ENCODE measurements at places on chromosomes 3 and 15.
A peak's percentile ranks its signal among the peaks of the same experiment; 100 is the strongest.

DNA sequence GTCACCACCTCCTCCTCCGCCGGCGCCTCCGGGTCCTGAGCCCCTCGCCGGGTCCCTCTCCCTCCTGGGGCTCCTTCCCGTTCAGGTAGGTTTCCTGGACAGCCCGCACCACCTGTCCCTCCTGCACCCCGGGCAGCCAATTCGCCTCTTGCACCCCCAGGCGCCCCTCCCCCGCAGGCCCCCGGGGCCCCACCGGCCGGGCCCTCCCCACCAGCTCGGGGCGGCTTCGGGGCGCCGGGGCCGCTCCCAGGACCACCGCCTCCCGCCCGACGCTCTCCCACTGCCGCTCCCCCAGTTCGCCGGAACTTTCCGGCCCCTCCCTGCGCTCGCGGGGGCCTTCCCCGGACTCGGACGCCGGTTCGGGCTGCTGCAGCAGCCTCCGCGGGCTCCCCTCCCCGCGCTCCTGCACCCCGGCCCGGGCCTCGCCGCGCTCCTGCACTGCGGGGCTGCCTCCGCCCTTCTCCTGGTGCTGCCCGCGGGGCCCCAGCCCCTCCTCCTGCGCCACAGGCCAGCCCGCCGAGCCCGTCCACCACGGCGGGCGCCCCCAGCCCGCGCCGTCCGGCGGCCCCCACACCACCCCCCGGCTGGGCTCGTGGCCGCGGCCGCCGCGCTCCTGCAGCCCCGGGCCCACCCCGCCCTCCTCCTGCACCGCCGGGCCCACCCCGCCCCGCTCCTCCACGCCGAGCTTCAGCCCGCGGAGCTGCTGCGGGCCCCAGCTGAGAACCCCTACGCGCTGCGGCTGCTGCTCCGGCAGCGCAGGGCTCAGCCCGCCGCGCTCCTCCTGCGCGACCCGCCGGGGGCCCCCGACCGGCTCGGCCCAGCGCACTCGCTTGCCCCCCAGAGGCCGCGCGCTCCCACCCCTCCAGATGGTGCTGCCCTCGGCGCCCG is 587 bp upstream of the TNK2 start:
- peak; percentile 16 for DNase-seq

DNA sequence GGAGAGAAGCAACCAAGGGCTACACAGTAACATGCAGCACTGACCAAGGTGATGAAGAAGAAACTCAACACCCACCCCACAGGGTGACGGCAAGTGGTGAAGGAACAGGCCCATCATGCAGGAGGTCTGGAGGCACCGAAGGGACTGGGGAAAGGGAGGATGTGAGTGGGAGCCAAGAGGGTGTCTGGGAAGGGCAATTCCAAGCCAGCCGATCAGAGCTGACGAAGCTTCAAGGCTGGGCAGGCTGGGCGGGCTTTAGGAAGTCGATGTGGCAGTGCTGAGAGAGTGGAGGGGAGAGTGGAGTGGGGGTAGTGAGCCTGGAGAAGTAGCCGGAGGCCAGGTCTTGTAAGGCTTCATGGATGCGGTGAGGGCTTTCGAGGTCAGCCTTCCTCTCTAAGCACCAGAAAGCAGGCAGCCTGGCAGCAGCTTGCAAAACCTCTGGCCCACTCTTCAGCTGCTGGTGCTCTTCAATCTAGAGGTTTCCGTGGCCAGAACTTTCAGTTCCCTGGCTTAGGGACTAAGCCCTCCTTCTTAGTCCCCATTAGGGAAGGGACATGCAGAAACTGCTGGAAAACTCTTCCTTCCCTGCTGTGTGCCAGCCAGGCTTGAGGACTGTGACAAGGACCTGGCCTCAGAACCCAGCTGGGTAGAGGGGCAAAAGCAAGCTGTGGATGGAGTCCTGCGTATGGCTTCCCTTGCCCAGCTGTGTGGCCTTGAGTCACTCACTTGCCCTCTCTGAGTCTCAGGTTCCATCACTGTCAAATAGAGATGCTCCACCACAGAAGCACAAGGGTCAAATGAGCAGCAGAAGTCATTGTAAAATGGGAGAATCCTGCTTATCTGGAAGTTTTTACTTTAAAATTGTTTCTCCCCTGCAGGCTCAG is 72.1 kb downstream of the TLE3 start:
- no peak for DNase-seq

GRCh38 chr15:91586560-91586959 is 266.9 kb upstream of the SLCO3A1 start:
- DNase-seq = no peak

- no peak for DNase-seq
These were observed 1.5 kb downstream of the RPL35A start for GRCh38 chr3:197951392-197951990.

GRCh38 chr3:125142940-125143339 is 69.6 kb downstream of the SLC12A8 start:
- no peak for DNase-seq

DNA sequence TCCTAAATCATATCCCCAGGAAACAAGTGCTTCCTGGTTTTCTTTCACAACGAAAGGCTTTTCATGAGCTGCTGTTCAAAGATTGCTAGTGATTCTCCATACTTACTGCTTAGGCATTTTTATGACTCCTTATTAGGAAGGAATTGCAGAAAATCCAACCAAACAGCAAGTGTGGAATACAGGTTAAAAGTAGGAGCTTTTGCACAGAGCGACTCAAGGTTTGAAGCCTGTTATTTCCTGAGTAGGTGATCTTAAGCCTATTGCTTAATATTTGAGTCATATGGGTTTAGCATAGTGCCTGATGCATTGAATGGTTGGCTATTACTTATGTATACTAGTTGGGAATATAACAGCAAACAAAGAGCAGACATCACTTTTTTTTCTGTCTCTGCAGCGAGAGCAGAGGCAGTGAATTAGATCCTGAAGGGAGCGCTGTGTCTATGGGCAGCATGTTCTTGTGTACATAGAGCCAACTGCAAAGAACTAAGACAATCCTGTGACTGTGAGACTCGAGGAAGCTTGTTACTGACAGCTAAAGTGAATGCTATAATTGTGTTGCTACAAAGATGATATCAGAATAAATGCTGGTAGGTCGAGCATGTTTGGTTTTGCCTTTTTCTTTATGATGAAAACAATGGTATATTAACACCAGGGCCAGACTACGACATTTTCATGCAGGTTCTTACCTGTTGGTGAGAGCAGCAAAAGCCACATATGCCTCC is 6.3 kb downstream of the TM4SF1 start:
- DNase-seq = peak; percentile 62

GRCh38 chr3:36895496-36896409 is 49.1 kb downstream of the TRANK1 start:
- DNase-seq = peak; percentile 75

DNA sequence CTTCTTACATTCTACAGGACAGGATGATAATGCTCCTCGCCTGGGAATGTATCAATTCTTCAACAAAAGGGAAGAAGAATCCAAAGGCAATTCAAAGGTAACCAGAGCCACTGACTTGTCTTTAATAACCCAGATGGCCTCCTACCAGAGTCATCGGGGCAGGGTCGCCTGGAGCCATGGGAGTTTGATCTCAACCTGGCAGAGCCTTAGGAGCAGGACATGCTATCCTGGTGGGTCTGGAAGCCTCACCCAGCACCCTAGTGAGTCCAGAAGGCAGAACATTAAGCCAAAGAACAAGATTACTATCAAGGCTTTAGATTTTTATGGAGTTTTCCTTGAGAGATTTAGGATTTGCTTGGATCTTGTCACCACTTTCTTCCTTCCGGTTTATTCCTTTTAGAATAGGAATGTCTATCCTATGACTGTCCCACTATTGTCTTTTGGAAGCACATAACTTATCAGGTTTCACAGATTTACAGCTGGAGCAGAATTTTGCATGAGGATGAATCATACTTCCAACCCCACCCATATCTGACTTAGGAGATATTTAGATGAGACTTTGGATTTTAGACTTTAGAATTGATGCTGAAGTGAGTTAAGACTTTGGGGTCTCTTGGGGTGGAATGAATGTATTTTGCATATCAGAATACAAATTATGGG is 330.3 kb upstream of the GOLIM4 start:
- DNase-seq = no peak

GRCh38 chr15:42363487-42363886 is 4.2 kb downstream of the CAPN3 start:
- DNase-seq = no peak

DNA sequence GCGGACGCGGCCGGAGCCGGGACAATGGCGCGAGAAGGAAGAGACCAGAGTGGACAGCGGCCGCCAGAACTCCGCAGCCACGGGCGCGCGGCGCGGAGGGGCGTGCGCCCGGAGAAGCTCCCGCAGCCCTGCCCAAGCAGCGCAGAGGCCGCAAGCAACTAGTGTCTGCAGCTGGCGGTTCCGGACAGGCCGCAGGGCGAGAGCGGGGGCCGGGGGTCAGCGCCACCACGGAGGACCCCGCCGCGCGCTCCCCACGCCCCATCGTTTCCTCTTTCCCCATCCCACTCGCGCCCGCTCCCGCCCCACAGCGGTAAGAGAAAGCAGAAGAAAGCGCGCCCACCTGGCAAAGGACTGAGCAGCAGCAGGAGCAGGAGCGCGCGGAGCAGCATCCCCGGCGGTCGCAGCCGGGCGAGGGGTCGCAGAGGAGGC is 440 bp downstream of the PRTG start:
- DNase-seq = no peak

GRCh38 chr3:71176366-71176765 is 407.2 kb downstream of the FOXP1 start:
- no peak for DNase-seq

DNA sequence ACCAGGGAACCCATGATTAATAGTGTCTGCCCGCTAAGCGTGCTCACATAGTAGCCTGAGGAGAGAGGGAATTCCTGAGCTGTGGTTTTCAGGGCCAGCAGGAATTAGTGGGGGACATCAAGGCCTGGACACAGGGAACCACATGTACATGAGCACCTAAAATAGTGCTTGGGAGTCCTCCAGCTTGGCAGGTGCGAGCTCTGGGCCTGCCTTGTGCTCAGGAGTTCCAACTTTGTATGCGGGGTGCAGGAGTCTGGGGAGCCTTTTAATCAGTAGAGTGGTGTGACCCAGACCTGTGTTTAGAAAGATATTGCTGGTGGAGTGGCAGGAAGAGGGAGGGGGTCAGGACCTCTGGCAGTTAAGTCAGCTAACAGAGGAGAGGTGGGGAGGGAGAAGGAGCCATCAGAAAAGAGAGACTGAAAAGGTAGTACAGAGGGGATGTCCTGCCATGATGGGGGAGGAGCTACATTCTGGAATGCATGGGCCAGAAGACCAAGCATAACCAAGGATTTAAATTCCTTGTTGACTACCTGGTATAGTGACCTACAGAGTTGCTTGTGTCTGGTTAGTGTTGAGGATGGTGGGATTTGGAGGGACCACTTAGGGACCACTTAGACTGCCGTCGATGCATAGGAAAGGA is 1.9 kb downstream of the DAG1 start:
- no peak for DNase-seq

DNA sequence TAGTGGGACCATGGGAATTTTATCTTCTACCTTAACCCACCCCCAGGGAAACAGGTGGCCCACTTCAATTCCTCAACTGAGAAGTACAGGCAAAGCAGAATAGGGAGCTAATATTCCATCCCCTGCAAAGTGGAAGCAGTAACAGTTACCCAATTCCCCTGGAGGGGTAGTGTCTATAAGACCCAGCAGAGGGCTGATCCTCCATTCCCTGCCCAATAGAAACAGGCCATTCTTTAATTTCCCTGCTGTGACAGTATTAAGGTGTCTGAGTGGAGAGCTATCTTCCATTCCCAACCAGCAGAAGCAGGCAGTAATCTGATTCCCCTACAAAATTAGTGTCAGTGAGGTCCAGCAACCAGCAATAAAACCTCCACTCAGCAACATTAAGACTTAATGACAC is 219.8 kb downstream of the ULK4 start:
- DNase-seq = no peak

- DNase-seq = no peak
These were observed 213.5 kb upstream of the PRICKLE2 start for GRCh38 chr3:64438812-64439211.

- no peak for DNase-seq
These were observed 26.4 kb downstream of the LARS2 start for GRCh38 chr3:45414823-45415222.

DNA sequence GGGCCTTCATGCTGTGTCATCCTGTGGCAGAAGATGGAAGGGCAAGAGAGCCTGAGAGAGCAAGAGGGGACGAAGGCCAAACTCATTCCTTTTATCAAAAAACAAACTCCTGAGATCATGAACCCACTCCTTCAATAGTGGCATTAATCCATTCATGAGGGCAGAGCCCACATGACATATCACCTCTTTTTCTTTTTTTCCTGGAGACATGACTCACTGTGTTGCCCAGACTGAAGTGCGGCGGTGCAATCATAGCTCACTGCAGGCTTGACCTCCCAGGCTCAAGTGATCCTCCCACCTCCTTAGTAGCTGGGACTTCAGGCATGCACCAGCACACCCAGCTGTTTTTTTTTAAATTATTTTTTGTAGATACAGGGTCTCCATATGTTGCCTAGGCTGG is 92.0 kb upstream of the RNU6-1 start:
- no peak for DNase-seq

DNA sequence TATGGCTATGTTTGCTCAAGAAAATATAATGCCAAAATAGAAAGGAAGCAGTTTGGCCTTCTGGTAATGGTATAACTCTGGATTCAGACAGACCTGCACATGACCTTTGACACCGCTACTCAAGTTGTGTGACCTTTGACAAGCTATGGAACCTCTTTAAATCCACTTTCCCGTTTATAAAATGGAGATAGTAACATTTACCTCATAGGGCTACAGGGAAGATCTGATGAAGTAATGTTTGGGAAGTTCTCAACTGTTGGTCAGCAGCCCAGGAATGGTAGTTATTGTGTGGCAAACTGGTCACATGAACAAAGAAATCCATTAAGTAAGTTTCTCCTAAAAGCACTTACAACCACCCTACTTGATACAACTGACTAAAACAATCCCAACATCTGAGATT is 95.1 kb upstream of the PHLDB2 start:
- DNase-seq = no peak

DNA sequence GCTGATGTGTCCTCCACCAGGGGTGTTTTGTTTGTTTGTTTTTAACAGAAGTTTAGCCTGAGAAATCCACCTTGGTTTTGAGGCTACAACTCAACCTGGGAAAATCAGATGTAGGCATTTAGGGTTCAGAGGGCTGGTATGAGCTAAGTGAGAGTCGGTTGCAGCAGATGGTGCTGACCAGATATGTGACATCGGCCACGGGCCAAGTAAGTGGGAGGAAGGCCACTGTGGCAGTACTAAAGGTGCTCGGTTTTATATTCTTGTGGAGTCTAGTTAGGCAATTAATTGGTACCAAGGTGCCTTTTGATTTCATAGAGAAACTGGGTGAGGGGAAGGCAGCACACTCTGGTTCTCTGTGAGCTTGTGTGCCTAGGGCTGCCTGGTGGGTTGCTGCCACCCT is 10.5 kb downstream of the MTMR14 start:
- no peak for DNase-seq

Data from CD14-positive monocyte (primary cell).